ENCODE measurements at places on chromosomes 11 and 22.
A peak's percentile ranks its signal among the peaks of the same experiment; 100 is the strongest.

- DNase-seq, result no peak
Measured at GRCh38 chr11:100004541-100004940, 682.5 kb upstream of the ARHGAP42 start.

- DNase-seq, result peak; percentile 49
Measured at GRCh38 chr11:47616726-47617416, 22.7 kb upstream of the C1QTNF4 start.

DNA sequence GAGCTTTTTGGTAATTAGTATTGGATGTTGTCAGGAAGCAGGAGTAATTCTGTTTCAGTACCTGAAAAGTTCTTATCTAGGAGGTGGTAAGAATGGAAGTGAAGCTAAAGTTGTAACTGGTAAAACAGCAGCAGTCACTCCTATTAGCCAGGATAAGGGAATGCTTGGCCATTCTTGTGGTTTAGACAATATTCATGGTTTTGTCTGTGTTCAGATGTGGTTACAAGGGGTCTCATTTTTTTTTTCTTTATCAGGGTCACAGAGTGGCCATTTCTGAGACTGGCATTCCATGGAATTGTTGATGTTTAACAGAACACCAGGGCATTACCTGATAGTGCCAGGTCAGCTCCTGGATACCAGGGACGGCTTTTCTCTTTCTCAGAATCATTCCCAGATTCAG is 23.8 kb downstream of the TAF1D start:
- DNase-seq, result no peak

DNA sequence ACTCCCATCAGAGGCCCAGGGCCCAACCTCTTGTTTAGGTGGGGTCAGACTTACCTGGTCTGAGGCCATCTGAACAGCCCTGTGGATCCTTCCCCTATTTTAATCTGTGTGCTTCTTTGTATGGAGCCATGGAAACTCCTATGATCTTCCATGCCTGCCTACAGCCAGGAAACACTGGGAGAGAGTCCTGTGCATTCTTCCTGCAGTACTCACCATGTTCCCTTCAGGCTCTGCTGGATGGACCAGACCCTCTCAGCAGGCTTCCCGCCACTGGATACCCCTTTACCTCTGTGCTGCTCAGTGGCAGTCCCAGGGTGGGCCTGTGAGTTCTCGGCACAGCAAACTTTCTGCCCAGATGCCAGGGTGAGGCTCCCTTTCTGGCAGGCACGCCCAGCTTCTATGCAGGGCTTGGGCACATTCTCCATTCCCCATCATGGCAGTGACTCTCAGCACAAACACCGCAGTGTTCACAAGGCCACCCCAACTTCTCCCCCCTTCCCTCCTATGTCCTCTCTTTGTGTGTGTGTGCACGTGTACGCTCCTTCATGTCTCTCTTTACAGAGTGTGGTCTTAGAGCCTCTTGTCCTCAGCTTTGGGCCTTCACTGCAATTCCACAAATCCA is 34.8 kb downstream of the NEU3 start:
- no peak for DNase-seq

- no peak for DNase-seq
Measured at GRCh38 chr11:58957922-58958321, 18.6 kb downstream of the GLYATL1 start.

GRCh38 chr11:126403022-126403581 is 47.6 kb downstream of the ST3GAL4 start:
- no peak for DNase-seq

DNA sequence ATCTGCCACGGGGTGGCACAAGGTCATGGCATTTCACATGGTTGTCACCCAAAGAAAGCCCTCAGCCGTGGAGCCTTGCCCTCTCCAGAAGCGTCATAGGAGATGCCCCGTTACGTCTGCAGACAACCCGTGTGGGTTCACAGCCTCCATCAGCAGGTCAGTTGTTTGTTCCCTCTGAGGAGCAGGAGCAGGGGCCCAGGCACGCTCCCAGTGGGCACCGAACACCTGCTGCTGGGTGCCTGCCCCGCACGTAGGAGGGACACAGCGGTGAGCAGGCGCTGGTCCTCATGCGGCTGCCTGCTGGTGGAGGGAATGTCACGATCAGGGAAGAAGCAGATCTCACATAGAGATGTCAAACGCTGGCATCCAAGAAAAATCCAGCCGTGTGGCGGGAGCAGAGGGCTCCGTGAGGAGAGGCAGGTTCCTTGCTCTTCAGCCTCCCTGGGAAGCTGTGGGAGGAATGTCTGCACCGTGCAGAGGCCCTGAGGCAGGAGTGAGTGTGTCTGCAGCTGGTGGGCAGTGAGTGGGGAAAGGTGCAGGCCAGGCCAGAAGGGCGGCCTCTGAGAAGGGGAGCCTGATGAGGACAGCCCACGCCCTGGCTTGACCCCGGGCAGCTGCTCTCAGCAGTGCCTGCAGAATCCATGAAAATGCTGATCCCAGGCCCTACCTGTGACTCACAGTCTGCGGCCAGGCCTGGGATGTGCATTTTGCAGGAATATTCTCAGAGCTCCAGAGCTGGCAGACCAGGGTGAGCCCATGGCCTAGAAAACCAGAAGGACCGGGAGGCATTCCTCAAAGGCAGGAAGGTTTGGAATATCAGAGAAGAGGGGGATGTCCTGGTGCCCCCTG is 36.4 kb upstream of the TH start:
- DNase-seq, result no peak

DNA sequence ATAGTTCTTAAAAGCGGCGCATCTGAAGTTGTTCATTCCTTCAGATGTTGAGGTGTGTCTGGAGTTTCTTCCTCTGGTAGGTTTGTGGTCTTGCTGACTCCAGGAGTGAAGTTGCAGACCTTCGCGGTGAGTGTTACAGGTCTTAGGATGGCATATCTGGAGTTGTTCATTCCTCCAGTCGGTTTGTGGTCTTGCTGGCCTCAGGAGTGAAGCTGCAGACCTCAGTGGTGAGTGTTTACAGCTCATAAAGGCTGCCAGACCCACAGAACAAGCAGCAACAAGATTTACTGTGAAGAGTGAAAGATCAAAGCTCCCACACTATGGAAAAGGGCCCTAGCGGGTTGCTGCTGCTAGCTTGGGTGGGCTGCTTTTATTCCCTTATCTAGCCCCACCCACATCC is 201.7 kb upstream of the PDGFD start:
- no peak for DNase-seq

DNA sequence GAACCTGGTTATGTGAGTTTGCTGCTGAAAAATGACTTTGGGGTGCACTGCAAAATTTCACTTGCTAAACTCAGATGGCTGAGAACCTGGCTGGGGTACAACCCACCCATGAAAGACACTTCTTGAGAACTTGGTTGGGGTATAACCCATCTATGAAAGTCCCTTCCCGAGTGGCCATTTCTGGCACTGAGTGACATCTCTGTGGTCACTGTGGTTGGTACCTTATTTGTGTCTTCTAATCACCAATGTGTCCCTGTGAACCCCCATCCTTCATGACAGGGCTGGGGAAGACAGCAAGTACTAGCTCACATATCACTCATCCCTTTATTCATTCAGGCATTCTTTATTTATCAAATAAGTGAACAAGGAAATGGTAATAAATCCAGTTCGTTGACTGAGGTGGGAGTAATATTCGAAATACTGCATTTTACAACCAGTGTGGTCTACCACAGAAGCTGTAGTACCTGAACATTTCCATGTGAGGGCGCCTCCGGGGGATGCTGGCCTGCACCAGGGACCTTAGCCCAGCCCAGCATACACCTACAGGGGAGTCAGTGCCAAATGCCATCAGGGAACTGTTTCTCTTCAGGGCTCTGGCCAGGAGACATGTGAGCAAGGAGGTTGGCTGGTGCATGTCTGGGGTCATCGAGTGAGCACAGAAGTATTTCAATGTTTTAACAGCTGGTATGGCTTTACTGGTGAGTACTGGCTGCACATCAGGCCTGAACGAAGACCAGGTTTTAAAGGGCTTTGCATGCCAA is 122.1 kb downstream of the CSNK2A3 start:
- DNase-seq, result no peak

DNA sequence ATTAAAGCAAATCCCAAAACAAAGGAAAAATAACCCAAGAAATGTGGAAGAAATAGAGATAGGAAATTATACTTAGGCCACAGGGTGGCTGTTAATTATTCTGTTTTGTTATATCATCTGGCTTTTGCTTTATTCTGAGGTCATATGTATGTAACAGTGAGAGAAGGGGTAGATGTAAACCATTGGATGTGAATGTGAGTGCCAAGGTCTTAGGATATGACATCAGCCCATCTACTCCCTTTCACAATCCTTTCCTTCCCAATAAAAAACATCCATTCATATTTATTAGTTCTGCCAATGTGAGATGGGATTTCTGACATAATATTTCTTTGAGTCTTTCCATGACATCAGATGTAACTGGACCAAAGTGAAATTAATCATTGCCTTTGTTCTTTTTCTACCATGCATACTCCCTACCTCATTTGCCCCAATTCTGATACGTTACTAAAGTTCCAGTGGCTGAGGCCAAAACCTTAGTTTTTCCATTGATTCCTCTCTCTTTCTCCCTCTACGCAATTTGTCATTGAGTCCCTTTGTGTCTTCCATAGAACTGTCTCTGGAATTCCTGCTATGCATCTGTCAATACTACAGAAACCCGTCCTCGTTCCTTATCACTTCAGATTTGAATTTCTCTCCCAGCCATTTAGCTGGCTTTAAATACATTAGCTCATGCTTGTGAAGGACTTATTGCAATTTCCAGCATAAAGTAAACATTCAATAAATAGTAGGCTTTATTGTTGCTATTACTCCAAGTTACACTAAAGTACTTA is 170.3 kb downstream of the ARHGAP42 start:
- DNase-seq, result no peak

GRCh38 chr22:19739911-19740449 is 16.6 kb downstream of the GP1BB start:
- DNase-seq, result no peak

DNA sequence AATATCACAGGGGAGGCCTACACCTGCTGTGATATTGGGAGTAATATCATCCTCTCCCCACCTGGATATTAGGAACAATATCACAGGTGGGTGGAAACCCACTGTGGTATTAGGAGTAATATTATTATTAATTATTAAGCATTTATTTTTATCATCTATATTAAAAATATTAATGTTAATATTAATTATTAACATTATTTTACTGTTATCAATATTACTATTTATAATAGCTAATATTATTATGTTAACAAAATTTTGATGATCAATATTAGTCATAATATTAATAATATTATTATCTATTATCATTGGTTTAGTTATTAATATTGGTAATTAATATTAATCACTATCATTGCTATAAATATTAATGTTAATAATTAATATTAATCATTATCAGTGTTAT is 161.1 kb upstream of the API5 start:
- DNase-seq, result no peak

DNA sequence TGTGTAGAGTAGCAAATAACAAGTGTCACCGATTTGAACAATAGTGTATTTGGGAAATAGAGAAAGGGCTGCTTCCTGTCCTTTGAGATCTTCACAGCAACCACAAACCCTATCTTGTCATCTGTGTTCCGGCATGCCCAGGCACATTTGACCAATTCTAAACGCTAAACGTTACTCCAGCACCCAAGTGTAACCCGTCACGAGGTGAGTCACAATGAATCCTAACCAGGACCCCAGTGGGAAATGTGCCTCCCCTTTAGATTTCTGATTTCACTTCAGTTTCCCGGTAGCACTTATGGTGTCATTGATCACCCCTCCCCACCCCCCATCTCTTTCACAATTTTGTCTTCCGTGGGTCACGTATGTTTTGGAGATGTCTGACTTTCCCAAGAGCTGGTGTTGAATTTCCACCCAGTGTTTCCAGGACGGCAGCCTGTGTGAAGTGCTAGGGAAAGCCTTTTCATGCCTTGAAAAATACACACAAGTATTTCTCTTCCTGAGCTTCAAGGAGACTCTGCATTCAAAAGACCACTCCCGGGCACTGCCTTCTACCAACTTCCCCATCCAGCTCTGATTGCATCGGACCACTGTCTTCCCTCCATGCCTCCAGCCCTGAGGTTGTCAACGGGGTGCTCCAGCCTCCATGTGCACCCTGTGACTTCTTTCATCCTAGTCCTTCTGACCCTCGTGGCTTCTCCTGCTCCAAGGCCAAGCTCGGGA is 10.5 kb upstream of the C11orf24 start:
- peak; percentile 19 for DNase-seq

DNA sequence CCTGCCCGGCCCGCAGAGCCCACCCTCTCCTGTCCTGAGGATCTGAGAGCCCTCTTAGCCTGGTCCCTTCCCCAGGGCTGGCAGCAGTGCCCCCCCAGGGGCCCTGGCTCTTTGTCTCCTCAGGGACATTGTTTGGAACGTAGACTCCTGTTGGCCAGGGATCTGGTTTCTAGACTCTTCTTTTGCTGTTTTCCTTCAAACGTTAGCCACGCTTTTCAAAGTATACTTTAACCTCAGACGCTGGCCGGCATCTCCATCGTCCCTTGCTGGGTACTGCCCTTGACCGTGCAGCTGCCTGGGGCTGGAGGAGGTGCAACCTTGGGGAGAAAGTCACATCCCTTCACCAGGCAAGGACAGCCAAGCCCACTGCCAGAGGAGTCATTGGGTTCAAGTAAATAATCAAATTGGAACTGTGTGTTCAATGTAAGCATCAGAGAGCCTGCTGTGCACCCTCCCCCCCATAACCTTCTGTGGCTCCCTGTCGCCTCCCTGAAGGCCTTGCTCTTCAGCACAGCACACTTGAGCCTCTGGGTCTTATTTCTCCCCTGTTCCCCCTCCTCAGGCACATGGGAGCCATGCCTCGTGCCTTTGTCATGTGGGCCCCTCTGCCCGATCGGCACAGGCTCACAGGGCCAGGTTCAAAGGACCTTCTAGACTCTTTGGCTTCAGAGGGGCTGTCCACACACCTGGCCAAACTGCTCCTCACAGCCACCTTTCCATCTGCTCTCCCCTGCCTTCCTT is 21.8 kb upstream of the WNT7B start:
- DNase-seq, result no peak

DNA sequence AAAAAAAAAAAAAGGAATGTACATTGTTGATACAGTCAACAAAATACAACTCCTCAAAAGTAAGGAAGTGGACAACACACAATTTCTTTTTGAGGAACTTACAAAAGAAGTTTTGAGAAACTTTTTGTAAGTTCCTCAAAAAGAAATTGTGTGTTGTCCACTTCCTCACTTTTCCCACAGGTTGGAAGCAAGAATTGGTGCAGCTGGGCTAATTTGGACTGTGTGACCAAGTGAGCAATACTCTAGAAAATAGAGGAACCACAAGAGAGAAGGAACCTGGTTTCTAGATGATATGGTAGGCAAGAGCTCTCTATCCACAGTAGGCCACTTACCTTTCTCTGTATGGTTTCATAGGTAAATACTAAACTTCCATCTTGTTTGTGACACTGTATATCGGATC is 1053.8 kb downstream of the LRRC4C start:
- no peak for DNase-seq

DNA sequence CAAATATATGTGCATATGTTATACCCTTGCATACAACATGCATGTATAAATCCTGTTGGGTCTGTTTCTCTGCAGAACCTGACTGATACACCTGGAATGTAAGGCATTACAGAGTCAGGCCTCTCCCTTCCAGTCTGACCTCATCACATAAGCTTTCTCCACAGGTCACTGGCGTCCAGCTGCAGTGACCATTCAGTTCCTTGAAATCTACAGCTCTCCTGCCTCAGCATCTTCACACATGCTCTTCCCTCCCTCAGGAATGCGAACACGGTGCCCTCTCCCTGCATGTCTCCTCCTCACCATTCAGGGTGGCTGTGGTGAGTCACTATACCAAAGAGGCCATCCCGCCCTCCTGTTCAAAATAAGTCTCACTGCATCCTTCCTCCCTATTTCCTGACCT is 657.8 kb upstream of the B3GAT1 start:
- DNase-seq, result no peak

All from CD4-positive, CD25-positive, alpha-beta regulatory T cell (primary cell).